ENCODE measurements at places on chromosomes 6 and 20. TPM values are rescaled to one million over a fixed set of nuclear protein-coding genes. Genes with fewer than 3 reads are reported as not detected.

DNA sequence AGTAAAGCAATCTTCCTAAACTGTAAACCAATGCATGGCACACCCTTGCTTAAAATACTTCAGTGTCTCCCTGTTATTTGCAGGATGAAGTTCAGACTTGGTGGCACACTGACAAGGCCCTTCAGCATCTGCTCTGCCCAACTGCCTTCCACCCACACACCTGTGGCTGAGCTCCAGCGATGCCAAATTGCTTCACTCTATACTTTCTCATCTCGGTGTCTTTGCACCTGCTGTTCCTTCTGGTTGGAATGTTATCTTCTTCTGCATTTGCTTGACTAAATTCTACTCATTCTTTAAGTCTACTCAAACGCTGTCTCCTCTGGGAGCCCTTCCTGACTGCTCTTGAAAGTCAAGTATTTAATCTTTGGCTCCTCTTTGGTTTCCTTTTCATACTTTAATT, 100.1 kb upstream of the SUPT3H start:
- DNase-seq, result no peak

- no peak for DNase-seq
Observed at GRCh38 chr20:1203630-1204029, 376 bp downstream of the C20orf202 start.

DNA sequence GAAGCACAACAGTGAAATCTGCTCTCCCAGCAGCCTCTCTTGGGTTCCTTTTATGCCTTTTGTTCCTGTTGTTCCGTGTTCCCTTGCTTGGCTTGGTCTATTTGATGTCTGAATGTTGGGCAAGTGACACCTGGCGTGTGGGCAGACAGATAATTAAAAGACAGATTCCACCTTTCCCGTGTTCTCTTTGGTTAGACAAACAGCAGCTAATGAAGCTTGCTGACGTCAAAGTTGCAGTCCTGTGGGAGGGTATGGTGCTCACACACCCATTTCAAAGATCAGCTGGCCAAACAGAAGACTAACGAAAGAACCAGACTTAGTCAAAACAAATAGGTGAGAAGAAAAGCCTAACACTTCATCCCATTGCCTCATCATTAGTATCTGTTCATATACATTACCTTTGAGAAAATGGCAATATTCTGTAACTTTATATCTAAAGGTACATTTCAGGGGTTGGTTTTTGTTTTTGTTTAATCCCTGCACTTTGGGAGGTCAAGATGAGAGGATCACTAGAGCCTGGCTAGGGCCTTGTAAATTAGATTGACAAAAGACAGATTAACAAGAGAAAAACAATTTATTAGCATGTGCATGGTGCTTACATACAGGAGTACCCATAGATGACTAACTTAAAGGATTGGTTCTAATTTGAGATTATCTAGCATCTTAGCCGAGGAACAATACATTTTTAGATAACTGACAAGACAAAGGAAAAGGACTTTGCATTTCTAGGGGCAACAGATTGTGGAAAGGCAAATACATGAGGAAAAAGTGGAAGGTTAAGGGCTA, 48.9 kb upstream of the TNFRSF21 start:
- no peak for DNase-seq

DNA sequence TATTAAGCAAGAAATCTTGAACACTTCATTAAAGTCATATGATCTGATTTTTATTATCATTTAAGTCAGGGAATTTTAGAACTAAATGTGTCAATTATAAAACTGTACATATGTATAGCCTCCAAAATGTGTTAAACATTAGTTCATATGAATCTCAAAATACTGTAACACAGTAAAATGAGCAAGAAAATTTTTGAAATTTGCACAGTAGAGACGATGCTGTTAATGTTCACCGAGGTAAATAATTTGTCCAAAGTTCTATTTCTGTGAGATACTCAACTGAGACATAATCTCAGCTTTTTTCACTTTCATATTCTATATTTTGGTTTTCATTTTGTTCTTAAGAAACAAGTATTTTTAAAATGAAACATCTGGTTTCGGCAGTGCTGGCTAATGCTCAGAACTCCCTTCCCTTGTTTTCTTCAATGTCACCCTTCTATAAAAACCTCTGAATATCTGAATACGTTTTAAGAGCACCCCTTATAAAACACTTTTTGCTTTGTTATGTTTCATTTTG, 353.1 kb downstream of the LAMA2 start:
- DNase-seq, result no peak

DNA sequence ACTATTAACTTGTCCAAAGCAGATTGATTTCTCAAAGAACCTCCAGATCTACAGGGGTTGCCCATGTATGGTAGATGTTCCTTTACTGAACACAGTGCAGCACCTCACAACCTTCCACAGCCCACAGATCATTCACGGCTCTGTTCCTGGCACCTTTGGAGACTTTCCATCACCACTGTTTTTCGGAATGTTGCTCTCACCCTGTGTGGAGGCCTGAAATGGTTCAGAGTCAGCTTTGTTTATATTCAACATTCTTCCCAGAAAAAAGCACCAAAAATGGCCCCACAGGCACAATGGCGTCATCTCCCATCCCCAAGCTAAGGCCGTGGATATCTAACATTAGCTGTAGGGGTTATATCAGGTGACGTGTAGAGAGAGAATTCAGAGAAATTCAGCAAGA, 74.7 kb downstream of the DHX35 start:
- no peak for DNase-seq

- no peak for DNase-seq
Observed at GRCh38 chr20:52476074-52476750, 284.6 kb upstream of the ZFP64 start.

DNA sequence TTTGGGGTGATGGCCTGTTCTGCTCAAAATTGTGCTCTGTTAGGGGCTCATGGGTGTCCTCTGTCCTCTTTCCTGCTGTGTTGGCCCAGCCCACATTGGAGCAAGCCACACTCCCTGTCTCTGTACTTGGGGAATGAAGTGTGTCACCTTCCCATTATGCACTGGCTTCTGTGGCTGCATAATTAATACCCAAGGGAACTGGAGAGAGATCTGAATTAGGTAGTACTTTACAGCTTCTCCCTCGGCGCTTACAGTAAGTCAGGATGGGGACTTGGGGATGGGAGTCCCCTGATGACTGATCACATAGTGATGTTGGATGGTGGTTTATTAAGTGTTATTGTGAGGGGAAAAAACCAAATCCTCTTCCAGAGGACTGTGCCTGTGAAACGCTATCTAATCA, 116.6 kb downstream of the FOXO3 start:
- DNase-seq, result no peak

DNA sequence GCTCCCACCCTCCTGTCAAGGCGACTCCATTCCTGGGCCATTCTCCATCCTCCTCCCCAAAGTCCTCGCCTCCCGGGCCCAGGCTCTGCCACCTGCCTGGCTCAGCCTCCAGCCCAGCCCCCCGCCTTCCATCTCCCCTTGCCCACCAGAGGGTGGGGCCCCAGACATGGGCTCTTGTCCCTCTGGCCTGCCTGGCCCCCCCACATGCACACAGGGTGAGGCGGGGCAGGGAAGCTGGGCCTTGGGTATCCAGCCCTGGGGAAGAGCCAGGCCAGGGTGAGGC, 95.2 kb downstream of the YTHDF1 start:
- DNase-seq, result no peak

GRCh38 chr6:31053873-31054272, 43.6 kb downstream of the MUC22 start:
- DNase-seq, result no peak

DNA sequence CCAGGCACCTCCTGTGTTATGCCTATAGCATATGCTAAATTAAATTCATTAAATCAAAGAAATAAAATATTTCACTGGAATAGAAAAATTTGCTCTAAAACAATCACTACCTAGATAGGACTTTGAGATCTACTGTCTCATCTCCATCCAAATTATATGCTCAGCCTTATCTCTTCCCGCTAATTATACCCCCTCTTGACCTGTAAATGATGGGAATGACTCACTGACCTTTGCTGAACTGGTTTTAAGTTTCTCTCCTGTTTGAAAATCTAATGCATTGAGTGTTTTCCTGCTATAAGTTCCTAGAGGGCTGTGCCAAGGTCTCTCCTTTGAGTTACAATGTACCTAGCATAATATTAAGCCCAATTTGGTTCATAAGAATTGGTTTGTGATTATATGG, 110.1 kb downstream of the BMP2 start:
- no peak for DNase-seq

GRCh38 chr20:40617594-40617993, 71.4 kb downstream of the MAFB start:
- no peak for DNase-seq

- no peak for DNase-seq
Observed at GRCh38 chr6:112503091-112503596, 156.0 kb downstream of the RFPL4B start.

DNA sequence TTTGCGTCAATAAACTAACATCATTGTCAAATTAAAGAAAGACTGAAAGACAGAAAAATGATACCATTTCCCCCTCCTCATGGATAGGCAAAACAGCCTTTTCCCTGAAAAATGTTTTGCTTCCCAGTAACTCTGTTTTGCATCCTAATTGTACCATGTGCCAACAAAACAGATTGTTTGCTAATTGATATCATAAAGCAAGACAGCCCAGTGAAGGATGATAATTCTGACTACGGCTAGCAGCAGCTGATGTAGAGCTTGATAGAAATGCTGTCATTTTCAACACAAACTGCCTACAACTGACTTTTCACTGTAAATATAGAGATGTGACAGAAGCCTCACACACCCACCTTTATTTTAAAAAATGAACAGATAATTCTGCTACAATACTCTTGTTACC, 1061.6 kb downstream of the HACE1 start:
- no peak for DNase-seq

- DNase-seq, result no peak
Observed at GRCh38 chr6:8940356-8940755, 505.0 kb upstream of the SLC35B3 start.

DNA sequence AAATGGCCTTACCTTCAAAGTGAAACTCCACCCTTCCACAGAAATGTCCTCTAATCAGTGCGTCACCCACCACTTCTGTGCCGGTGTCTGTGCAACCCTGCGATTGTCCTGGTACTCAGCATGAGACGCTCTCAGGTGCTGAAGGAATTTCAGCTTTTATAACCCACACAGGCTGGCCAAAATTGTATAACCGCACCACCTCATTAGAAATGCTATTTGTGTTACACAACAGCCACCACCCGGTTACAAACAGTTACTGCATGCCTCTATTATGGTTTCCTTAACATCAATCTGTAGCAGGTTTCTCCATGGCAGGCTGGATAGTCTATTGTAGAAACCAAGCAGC, 51.5 kb downstream of the SLC23A2 start:
- no peak for DNase-seq

- no peak for DNase-seq
Observed at GRCh38 chr6:53426667-53427270, 78.0 kb upstream of the ELOVL5 start.

DNA sequence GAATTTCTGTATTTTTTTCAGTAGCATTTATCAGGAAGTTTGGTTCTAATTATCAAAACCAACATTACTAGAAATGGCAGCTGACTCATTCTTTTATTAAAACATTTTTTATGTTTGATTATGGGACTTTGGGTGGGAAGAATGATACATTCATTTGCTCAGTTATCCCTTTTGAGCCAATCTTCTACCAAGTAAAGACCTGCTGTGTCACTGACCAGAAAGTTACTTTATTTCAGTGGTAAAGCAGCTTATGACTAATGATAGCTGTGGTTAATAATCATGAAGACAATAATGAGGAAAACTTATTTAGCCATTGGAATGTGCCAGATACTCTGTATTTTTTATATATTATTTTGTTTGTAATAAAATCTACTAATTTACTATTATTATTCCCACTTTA, 142.3 kb downstream of the FARS2 start:
- DNase-seq, result no peak

GRCh38 chr6:155830531-155830930, 374.9 kb upstream of the NOX3 start:
- DNase-seq, result no peak

GRCh38 chr6:111605100-111605751, 452 bp downstream of the TRAF3IP2 start:
- DNase-seq, result no peak

DNA sequence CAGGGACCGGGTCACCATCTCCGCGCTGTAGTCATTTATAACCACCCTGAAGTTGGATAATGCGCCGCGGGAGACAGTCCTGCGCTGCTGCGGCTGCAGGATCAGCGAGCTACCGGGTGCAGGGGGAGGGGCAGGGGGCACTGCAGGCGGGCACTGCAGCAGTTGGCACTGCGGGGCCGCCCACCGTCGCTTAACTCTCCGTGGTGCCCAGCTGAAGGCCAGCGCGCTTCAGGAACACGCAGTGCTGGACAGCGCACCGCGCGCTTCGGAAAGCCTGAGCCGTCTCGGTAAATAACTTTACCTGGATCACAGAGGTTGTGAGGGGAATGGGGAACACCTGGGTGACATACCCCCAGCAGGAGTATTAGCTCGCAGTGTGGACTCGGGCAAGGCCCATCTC, 12.4 kb upstream of the LRFN2 start:
- DNase-seq, result no peak

DNA sequence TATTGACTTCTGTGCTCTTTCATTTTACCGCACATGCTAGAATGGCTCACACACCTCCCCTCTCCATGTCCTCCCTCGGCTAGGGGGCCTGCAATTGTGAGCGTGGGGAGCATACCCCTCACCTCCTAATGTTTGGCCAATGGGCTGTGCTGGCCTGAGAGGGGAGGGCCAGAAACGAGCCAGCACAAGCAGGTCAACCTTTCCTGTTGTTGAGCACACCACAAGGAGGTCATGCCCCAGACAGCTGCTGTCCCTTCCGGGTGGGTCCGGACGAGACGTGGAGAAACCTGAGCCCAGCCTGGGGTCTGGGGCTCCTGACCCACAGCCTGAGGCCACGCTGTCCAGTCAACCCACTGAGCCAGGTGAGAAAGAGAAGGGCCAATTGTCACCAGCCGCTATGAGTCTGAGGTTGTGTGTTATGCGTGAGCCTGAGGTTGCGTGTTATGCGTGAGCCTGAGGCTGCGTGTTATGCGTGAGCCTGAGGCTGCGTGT, 77.4 kb downstream of the TTLL2 start:
- no peak for DNase-seq

DNA sequence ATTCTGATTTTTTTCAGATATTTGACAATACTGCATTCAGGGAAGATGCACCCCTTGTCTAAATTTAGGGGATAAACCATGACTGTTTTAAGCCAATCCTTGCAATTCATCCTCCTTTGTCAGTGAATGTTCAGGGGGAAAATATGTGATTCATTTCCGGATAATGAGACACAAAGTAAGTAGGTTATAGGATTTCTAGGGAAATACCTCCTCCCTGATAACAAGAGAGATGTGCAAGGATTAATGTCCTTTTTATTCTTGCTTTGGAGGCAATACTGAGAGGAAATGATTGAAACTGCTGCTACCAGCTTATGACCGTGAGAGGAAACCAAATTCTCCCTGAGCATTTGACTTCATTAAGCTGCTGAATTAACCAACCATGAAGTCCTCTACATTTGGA, 161.3 kb upstream of the EYA4 start:
- no peak for DNase-seq

GRCh38 chr6:52176550-52176949, 9.6 kb upstream of the IL17A start:
- DNase-seq, result no peak

TMEM170B gene
- 1.8 TPM for total RNA-seq

C6orf163 gene
- total RNA-seq, result 1.7 TPM

MAP1LC3A gene
- total RNA-seq, result 6.8 TPM

B3GAT2 gene
- 1.3 TPM for total RNA-seq

COL19A1 gene
- total RNA-seq, result 8.7 TPM

FAM83B gene
- 6.6 TPM for total RNA-seq

GHRH gene
- total RNA-seq, result 14.4 TPM

CAPN11 gene
- total RNA-seq, result 3.5 TPM

GLO1 gene
- total RNA-seq, result 73.5 TPM
